AG04449 (cell line): ENCODE measurements at places on chromosomes 13 and 19.
A peak's percentile ranks its signal among the peaks of the same experiment; 100 is the strongest.

- DNase-seq, result no peak
Measured at GRCh38 chr13:20831254-20831653, 57.5 kb upstream of the EEF1AKMT1 start.

- no peak for DNase-seq
Measured at GRCh38 chr19:55490478-55491432, 2.5 kb downstream of the SSC5D start.

GRCh38 chr13:23671897-23672296, 101.7 kb downstream of the TNFRSF19 start:
- no peak for DNase-seq

DNA sequence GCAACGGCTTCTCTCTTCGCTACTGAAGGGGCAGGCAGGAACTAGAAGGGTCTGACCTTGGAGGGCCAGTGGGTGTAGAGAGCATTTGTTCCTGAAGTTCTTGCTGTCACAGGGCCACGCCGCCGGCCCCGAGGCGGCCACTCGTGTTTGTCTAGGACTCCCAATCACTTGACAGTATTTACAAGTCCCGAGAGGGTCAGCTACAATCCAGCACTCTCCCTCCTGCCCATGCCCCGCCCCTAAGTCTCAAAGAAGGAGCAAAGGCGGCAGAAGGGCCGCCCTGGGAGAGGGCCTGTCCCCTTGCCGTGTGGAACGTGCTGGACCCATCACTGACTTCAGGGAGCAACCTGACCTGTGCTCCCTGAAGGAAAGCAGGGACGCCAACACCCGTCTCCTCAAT, 118.5 kb downstream of the STK24 start:
- DNase-seq, result no peak

DNA sequence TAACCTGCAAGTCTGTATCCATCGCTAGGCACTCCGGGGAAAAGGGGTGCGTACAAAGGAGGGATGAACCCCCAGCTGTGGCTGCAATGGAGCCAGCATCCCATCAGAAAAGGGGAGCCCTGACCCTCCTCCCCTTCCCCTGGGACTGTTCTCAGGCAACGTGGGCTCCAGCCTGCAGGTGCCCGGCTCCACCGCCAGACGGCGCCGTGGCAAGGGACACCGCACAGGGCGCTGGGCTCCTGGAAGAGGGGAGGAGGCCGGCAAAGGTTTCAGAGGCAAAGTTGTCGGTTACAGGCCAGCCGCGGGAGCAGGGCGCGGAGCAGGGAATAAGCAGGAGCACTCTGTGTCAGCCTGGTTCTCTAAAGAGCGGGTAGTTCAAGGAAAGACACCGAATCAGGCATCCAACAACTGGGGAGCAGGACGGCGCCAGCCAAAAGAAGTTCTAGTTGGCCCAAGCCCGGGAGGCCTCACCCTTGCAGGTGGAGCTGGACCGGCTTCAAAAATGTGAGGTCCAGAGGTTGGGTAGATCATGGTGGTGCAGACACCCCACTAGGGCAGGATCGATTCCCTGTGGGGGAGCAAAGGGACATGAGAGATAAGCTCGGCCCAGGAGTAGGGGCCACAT, 53.0 kb upstream of the ATP12A start:
- DNase-seq, result no peak

- DNase-seq, result no peak
Measured at GRCh38 chr13:44368599-44369368, 4.8 kb upstream of the SERP2 start.

DNA sequence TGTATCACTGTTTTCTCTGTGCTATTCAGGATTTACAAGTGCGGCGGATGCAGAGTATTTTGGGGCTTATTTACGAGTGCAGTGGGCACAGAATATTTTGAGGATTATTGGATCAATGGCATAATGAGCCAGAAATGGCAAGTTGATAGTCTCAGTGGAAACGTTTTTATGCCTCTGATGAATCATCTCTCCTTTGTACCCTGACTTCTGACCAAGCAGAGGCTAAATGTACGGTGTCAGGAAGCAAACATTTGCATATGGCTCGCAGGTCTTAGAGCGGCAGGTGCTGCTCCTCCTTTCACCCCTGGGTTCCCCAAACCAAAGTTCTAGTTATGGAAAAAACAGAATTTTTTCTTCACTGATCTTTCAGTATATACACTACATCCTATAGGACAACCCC, 94.5 kb downstream of the LIG4 start:
- DNase-seq, result no peak

- peak; percentile 54 for DNase-seq
Measured at GRCh38 chr13:37747071-37747612, 122.4 kb downstream of the TRPC4 start.

DNA sequence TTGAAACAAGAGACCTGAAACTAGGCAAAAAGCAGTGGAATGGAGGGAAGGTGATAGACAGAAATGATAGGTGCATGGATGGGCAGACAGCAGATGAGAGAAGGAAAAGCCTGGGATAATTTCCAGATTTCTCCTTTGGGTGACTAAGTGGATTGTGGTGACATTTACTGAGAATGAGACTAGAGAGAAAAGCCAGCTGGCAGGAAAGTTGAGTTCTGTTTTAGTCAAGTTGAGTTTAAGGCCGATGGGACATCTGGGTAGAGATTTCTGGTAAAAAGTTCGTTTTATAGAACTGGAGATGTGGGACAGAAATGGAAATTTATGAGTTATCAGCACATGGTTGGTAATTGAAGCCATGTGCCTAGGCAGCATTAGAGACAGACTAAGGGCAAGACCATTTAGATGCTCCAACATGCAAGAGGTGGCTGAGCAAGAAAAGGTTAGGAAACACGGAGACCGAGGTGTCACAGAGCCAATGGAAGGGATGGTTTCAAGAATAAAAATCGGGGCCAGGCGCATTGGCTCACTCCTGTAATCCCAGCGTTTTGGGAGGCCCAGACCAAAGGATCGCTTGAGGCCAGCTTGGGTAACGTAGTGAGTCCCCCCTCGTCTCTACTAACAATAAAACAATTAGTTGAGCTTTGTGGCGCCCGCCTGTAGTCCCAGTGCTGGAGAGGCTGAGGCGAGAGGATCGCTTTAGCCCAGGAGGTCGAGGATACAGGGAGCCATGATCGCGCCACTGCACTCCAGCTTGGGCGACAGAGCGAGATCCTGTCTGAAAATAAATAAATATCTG, 9.6 kb upstream of the DGKH start:
- no peak for DNase-seq

DNA sequence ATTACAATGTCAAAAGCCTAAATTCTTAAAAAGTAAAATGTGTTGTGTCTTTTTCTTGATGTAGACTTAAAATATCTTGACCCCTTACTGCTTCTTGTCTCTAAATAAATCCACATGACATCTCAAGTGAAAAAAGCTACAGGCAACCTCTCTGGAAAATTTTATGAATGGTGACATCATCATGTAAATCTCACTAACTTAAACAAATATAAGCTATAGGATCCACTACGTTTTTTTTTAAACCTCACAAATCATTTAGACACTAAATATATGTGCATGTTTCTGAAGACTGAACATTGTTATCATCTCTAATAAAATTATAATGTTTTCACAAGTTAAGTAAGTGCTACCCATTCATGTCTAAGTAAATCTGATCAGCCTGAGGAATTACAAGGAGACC, 793.7 kb upstream of the PRR20A start:
- DNase-seq, result no peak

- DNase-seq, result no peak
Measured at GRCh38 chr19:18939922-18940768, 872 bp downstream of the HOMER3 start.
